ENCODE measurements at places on chromosomes 1 and 21.

- DNase-seq = peak; percentile 76
These were observed 55.9 kb downstream of the NENF start for GRCh38 chr1:212488436-212489283.

DNA sequence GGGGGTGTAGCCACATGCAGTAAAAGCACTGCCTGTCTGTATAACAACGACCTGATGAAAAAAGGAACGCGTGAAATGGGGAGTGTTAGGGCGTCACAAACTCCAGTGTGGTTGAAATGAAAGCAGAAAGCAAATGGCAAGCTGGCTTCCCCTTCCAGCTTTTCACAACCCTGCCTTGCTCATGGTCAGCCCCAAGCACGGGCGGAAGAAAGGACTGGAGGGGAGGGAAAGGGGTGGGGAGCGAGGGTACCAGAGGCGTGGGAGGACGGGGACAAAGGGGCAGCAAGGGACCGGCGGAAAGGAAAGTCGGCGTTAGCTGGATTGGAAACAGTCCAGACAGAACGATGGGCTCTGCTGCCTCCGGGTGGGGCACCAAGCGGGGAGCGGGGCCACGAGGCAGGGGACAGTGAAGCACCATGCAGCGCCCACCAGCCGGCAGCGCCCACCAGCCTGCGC lies 9.6 kb downstream of the VPS26C start:
- DNase-seq = peak; percentile 47

- no peak for DNase-seq
These were observed 22.4 kb upstream of the RUNX3 start for GRCh38 chr1:24952413-24952841.

- no peak for DNase-seq
These were observed 11.7 kb downstream of the ATF3 start for GRCh38 chr1:212620293-212620692.

- DNase-seq = no peak
These were observed 3.4 kb downstream of the CLCA1 start for GRCh38 chr1:86472152-86472551.

DNA sequence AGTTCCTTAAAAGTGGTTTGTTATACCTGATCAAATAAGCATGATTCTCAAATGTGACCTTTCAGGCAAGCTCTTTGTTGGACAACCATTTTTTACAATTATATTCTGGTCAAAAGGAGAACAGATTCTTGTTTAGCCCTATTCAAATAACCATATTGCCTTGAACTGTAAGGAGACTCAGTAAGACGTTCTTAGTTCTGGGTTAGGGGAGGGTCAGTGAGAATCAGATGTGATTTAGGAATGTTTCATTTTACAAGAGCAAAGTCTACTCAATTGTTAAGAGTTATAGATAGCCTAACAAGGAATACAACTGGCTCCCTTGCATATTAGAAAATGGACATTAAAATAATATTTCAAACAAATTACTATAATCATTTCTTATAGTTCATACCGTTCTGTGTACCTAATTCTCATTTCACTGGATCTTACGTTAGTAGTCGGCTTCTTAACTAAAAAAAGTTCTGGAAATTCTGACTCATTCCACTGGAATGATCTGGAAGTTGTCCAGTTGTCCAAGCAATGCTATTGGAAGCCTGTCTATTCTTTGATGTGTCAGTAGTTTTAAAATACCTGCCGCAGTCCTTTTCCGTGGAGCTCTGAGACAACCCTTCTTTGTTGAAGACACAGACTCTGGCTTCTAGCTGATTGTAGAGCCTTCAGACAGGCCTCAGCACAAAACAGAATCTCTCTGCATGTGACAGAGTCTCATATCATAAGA lies 88.8 kb downstream of the MAST2 start:
- DNase-seq = peak; percentile 98

GRCh38 chr21:28725396-28725795 lies 267.3 kb downstream of the LTN1 start:
- DNase-seq = no peak

DNA sequence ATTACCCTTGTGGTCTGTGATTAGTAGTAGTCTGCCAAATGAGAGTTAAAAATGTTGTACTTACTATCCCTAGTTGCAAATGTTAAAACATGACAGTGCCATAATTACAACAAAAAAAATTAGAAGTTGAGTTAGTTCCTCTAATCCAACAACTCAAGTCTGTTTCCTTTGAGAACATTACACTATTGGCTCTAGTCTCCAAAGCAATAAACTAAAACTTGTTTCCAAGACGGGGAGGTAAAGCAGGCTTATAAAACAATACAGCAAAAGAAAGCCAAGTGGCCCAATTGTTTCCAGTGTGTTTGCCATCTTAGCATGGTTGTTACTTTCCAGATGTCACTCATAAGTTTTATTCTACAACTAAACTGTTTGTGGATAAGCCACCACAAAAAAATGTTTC lies 11.6 kb downstream of the KYAT3 start:
- DNase-seq = no peak

GRCh38 chr21:43767984-43768867 lies 7.9 kb downstream of the CSTB start:
- peak; percentile 96 for DNase-seq
